ENCODE measurements at places on chromosomes 3 and 15.

- DNase-seq = no peak
Measured at GRCh38 chr3:82080261-82080660, 318.8 kb upstream of the GBE1 start.

DNA sequence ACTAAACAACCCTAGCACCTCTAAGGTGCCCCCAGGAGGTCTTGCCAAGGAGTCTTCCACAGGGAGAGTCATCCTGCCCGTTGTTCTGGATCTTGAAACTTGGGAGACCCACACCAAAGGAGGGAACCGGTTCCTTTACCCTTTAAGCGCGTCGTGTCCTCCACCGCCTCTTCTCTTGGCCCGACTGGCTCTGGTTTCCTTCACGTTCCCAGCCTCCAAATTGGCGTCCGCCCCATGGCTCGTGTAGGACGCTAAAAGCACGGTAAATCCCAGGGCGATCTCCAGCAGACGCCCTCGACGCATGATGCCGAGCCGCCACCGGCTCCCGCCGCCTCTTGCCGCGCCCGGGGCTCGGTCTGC is 1.1 kb downstream of the FBN1 start:
- DNase-seq = no peak

- DNase-seq = no peak
Measured at GRCh38 chr3:15964605-15965442, 167.0 kb upstream of the ANKRD28 start.

DNA sequence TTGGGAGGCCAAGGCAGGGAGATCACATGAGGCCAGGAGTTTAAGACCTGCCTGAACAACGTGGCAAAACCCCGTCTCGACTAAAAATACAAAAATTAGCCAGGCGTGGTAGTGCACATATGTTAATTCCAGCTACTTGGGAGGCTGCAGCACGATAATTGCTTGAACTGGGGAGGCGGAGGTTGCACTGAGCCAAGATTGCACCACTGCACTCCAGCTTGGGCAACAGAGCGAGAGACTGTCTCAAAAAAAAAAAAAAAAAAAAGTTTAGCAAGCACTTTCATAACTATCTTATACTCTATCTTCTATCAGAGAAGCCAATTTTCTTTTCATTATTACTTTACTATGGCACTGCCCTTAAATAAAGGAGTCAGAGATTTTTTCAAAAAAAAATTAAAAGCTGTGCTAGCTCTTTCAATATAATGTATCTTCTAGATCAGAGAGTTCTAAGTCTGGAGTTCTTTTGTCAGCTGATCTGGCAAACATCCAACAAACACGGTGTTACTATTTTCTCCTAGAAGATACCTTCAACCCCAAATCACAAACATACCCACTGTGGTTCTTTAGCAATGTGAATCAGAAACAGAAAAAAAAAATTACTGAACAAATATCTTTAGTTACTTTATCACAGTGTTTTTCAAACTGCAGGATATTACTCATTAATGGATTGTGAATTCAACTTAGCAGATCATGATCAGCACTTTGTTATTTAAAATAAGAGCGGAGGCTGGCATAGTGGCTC is 3.0 kb downstream of the ZNF770 start:
- DNase-seq = no peak

DNA sequence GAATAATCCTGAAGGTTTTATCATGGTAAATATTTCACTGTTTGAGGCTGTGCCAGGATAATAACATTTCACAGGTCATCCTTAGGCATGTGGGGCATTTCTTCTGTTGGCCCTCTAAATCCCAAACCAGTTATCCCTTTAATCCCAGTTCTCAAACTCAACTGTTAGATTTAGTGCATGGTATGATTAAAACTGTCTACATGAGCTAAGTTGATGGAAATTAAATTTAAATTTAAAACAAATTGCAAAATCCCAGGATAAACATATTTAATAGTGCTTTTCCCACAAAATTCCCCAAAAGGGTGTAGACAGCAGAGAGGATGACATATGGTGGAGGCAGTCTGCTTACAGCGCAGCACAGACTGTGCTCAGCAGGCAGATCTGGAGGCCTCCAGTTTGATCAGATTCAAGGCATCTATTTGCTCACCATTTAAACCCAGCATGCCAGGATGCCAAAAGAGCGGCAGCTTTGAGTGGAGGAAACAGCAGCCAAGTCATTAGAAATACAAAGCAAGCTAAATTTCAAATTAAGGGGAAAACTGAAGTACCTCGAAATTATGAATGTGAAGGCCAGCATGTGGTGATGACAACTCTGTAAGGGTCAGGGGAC is 325.8 kb downstream of the KCNH8 start:
- DNase-seq = no peak

- no peak for DNase-seq
Measured at GRCh38 chr3:8864402-8865350, 95.3 kb upstream of the OXTR start.

DNA sequence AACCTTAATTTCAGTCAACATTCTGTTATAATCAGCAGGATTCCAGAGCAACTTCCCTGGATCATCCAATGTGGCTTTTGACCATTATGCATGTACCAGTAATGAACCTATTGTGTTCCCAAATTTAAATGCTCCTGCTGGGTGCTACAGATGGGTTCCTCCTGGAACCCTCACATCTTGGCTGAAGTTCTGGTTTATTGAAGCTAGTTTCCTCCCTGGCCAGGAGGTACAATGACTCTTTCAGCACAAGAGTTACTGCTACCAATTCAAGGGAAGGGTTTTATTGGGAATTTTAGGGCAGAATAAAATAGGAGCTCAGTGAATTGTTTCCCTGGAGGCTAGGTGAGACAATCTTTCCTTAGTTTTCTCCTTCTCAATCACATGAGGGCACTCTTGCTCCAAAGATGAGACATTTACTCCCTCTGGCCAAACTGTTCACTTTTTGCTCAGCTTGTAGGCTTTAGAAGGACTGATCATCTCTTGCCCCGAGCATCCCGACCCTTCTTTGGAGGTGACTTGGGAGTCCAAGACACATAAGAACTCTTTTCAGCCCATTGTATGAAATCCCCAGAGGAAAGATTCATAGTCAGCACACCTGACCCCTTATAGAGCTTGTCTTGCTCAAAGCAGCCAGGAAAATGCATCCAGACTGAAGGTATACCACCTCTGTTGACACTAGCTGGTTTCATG is 8.8 kb upstream of the NPHP3 start:
- peak; percentile 35 for DNase-seq

DNA sequence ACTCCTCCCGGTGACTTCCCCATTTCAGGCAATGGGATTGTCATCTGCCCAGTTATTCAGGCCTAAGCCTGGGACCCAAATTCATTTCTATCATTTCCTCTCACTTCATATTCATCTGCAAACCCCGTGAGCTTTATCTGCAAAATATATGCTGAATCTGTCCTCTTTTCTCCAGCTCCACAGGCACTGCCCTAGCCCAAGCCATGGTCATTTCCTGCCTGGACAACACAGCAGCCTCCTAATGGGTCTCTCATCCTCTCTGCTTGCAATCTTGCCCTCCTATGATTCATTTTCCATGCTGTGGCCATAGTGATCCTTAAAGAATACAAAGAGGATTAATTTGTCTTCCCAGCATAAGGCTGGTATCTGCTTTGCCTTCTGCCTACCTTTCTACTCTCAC is 6.1 kb downstream of the RBP2 start:
- DNase-seq = no peak

- no peak for DNase-seq
Measured at GRCh38 chr3:132843349-132843748, 121.1 kb upstream of the NPHP3 start.

DNA sequence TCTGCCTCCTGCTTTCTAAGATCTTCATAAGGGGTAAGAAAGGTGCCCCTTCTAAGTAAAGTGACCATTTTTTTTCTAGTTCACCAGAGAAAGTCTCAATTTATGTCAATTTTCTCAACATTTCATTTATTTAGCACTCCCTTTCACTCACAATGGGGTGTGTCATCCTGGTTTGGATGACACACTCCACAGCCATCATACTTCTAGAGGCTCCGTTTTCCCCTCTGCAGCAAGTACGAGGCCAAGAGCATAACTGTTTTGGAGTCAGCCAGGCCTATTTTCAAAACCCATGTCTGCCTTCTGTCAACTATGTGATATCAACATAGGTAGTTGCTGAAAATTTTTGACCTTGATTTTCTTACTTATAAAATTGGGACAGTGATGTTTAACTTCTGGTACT is 703.2 kb downstream of the NLGN1 start:
- DNase-seq = no peak

- DNase-seq = no peak
Measured at GRCh38 chr3:9864200-9864927, 15.7 kb downstream of the CIDEC start.

DNA sequence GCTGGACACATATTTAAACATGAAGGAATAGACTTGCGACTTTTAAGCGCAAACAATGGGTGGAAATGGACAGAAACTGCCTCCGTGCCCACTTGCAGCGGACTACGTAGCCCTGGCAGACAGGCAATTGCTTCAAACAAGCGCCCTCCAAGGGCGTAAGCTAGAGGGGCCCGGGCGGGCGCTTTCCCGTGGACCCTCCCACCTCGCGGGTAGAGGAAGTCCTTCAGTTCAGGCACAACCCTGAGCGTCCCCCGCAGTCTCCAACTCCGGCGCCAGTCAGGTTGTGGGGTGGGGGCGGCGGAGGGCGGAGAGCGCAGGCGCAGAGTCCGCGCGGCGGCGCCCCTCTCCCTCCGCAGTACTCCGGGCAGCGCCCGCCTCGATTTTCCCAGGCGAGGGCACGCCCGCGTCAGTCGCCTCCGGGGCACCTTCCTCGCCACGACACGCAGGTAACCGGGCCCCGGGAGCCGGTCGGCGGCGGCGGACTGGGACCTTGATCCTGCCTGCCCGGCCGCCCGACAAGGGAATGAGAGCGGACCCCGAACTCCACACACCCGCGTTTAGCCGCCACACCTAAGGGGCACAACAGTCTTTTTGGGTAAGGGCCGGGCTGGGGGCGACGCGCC is at the start of gene SLC35G2:
Gene SLC35G2, plus strand, starts transcription at position 358 of the 623 bp plus-strand sequence. CDS start 35,335 bp downstream, outside the sequence.
- DNase-seq = peak; percentile 39

GRCh38 chr3:58329150-58329921 is 3.4 kb upstream of the PXK start:
- no peak for DNase-seq

- no peak for DNase-seq
Measured at GRCh38 chr3:159619341-159619885, 369.2 kb upstream of the IL12A start.

DNA sequence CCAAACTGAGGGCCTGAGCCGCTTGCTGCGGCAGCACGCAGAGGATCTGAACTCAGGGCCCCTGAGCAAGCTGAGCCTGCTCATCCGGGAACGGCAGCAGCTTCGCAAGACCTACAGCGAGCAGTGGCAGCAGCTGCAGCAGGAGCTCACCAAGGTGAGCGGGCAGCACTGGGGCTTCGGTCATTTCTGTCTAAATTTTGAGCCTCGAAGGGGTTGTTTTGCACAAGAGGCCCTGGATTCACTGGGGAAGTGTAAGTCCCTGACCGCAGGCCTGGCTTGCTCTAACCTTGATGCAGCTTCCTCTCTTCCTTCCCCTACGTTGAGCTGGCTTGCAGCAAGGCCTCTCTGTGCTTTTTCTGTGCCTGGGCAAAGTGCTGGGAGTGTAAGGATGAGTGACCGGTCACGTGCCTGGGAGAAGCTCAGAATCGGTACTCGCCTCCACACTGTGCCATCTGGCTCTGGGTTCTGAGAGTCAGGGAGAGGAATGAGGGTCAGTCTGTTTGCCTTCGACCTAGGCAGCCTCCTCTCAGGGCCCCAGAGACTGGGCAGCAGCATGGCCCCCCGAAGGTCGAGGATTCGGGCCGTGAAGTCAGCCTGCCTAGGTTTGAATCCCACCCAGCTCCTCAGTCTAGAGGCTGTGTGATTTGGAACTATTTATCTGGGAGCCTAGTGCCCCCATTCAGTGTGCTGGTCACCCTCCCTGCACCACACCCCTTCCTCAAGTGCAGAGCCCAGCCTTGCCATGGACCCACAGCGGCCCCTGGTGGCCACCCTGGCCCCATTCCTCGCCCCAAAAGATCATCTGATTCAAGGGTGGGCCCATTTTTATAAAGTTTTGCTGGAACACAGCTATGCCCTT is 1.4 kb downstream of the FES start:
- no peak for DNase-seq

DNA sequence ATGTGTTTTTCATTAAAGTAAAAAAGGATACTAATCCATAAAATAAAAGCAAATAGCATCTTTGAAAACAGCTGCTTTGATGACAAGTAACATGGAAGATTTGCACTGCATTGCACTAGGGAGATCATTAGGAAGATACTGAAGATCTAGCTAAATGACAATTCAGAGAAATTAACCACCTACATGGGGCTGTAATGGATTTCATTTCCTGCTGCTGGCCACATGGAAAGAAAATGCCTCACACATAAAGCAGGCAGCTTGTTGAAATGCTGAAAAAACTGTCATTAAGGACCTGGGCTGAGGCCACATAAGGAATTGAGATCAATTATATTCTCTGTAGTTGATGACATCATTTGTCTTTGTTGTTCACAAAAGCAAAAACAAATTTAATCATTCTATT is 94.1 kb downstream of the PYDC2 start:
- DNase-seq = no peak

DNA sequence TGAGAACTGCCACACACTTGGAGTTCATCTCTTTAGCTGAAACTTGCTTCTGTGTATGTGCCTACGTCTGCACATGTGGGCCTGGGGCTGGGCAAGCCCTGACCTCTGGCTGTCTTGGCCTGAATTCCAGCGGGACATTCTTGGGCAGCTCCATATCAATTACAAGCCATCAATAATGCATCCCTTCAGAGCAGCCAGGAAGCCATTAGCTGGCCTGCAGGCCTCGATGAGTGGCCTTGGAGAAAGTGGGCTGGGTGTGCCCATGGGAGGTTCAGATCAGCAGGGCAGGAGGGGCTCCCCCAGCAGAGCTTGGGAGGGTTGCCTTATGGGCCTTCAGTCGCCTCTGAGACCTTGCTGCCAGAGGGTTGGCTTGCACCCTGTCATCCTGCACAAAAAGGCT is 124.1 kb downstream of the ETFA start:
- DNase-seq = no peak

DNA sequence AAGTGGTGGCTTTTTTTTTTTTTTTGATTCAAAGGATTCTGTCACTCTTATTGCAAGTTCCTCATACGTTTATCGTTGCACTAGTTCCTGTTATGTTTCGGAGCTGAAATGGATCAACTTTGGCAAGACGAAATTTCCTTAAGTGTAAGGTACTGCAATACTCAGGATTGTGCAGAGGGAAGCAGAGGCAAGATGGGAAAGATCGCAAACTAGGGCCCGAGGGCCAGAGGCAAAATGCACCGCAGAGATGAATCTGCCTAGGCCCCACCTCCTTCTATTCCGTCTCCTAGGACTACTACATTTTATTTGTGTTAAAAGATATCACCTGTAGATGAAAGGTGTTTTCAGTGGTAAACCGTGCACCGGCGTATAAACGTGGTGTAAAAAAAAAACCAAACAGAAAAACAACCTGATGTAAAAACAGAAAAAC is 331 bp downstream of the RNU6-1 start:
- DNase-seq = peak; percentile 53
